ENCODE measurements at places on chromosomes 12 and 14. TPM values are rescaled to one million over a fixed set of nuclear protein-coding genes. Genes with fewer than 3 reads are reported as not detected.

- DNase-seq: no peak
These were observed 416.5 kb downstream of the NELL2 start for GRCh38 chr12:44459569-44459968.

DNA sequence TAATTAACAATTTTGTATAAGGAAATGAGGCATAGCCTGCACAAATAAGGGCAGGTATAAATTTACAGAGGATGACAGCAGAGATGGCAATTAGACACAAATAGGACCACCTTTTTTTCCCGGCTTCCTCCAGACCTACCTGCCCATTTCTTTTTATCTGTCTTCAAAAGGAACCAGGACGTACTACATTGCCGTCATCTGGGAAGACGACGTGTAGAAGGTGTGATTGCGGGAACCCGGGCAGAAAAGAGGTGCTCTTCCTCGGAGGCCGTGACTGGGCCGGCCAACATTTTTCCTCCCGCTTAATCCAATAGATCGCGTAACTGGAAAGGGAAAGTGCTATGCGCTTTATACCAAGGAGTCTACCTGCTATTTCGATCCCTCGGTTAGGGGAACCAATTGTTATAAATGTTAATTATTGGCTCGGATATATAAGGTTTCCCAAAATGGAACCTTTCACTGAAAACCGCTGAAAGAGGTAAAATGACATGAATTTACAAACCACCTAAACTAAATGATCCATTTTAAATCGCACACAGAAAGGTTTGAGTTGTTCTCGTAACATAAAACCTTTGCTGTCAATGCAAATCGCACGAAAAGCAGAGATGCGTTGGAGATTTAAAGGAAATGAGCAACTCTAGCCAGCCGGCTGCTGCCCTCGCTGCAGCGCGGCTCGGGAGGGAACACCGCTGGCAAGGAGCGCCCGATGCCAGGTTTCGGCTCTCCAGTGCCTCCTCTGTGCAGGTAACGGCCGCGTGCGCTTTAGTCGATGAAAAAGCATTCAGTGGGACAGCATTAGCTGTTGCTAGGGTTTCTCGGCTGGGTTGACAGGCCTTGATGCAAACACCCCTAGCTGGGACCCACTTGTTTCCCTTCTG lies 2.8 kb upstream of the SIX1 start:
- no peak for DNase-seq

DNA sequence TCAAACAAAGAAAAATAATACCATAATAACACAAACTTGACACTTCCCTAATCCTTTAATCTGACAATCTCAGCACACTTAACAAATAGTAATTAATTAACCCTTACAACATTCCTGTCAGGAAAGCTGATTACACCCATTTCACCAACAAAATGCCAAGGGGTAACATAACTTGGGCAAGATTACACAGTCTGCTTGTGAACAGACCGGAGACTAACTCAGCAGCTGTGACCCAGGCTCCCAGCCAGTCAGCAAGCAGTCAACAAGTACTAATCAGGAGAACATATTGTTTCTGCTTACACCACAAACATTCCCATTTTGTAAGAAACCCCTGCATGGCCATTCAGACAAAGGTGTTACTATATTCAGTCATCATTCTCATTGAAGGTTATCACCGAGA lies 592.5 kb upstream of the FLRT2 start:
- DNase-seq: no peak

- DNase-seq: no peak
These were observed 397.1 kb downstream of the EGLN3 start for GRCh38 chr14:33553706-33554278.

- no peak for DNase-seq
These were observed 89.9 kb downstream of the NT5DC3 start for GRCh38 chr12:103751171-103751570.

GRCh38 chr14:104093366-104094055 lies 8.0 kb downstream of the ASPG start:
- no peak for DNase-seq

DNA sequence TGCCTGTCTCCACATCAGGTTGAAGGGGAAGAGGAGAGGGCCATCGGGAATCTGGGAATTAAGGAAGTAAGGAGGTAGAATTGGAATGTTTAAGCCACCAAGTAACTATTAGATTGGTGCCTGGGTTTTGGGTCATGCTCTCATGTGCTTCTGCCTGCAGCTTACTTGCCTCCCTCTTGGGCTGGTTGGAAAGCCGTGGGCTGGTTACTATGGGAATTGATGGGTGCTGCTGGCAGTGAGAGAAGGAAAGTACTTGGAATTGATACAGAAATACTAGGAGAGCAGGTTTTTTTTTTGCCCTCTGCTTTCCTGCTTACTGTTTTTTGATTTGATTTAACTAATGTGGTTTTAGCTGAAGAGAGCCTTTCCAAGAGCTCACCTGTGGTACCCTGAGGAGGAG lies 493.5 kb upstream of the RGS6 start:
- DNase-seq: no peak

Gene LRCOL1
- total RNA-seq: not detected

Gene IFNG-AS1
- 9.3 TPM for total RNA-seq

Gene LRRIQ1
- not detected for total RNA-seq

Gene A2M
- total RNA-seq: not detected

Gene P2RX7
- 23.5 TPM for total RNA-seq

Gene C3AR1
- 2.7 TPM for total RNA-seq

All from CD4-positive, CD25-positive, alpha-beta regulatory T cell (primary cell).